Glutamatergic neuron (in vitro differentiated cells): ENCODE measurements at places on chromosomes 16 and 17. TPM values are rescaled to one million over a fixed set of nuclear protein-coding genes. Genes with fewer than 3 reads are reported as not detected.

The HBQ1 gene
- 1.5 TPM for total RNA-seq

The RAB40C gene
- 48.3 TPM for total RNA-seq

DNA sequence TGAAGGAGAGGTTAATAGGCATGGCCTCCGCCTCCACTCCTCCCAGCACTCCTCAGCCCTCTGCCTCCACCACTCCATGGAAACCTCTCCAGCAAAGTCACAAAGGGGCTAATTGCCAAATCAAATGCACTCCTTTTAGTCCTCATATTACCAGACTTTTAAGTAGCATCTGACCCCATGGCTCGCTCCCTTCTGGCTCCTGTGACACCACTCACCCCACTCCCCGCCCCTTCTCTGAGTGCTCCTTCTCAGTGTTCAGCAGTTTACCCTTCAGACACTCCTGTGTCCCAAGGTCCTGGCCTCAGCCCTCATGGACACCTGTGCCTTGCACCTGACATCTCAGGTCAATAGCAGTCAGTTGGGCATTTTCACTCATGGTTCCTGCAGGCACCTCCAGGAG is 243.5 kb upstream of the CCL2 start:
- no peak overlapping the region for H3K27ac ChIP-seq
- no peaks in the 10 kb centered on the region for H3K27me3 ChIP-seq
- peaks cover 8% of the 10 kb centered on the region for H3K4me1 ChIP-seq
- H3K36me3 ChIP-seq: no peaks in the 10 kb centered on the region
- H3K4me3 ChIP-seq: no peak overlapping the region

- H3K4me3 ChIP-seq: no peak overlapping the region
- H3K27ac ChIP-seq: no peak overlapping the region
- peaks cover 15% of the 10 kb centered on the region for H3K27me3 ChIP-seq
- DNase-seq: no peak
- H3K36me3 ChIP-seq: no peaks in the 10 kb centered on the region
- peaks cover 6% of the 10 kb centered on the region for H3K4me1 ChIP-seq
Measured at GRCh38 chr17:43371227-43371821, 27.5 kb upstream of the ARL4D start.

GRCh38 chr17:49497148-49498028 is 2.3 kb downstream of the NGFR start:
- H3K27me3 ChIP-seq: peaks cover 15% of the 10 kb centered on the region
- H3K4me1 ChIP-seq: peaks cover 30% of the 10 kb centered on the region
- no peaks in the 10 kb centered on the region for H3K36me3 ChIP-seq
- peak overlapping the region; percentile 52 for H3K27ac ChIP-seq
- peak overlapping the region; percentile 89 for H3K4me3 ChIP-seq

DNA sequence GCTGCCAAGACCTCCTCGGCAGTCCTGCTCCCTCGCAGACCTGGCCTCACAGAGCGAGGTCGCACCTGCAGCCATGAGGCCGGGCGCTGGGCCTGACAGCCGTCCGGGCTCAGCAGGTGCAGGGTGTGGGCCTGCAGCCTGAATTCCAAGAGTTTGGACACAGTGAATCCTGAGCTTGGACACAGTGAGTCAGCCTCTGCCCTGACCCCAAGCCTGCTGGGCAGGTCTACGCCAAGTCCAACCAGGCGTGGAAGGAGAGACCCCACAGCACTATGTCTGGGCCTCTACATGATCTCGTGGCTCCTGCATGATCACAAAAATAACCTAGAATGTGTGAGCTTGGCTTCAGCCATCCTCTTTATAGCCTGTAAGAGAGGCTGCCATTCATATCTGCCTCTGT is 121.0 kb downstream of the C16orf95 start:
- DNase-seq: no peak
- H3K27ac ChIP-seq: no peak overlapping the region
- peaks cover 2% of the 10 kb centered on the region for H3K27me3 ChIP-seq
- H3K36me3 ChIP-seq: peaks cover 6% of the 10 kb centered on the region
- peaks cover 2% of the 10 kb centered on the region for H3K4me1 ChIP-seq
- H3K4me3 ChIP-seq: no peak overlapping the region

GRCh38 chr16:79307214-79307613 is 293.3 kb downstream of the MAF start:
- no peak overlapping the region for H3K4me3 ChIP-seq
- no peak overlapping the region for H3K27ac ChIP-seq
- peaks cover 8% of the 10 kb centered on the region for H3K4me1 ChIP-seq
- no peaks in the 10 kb centered on the region for H3K36me3 ChIP-seq
- peaks cover 6% of the 10 kb centered on the region for H3K27me3 ChIP-seq

DNA sequence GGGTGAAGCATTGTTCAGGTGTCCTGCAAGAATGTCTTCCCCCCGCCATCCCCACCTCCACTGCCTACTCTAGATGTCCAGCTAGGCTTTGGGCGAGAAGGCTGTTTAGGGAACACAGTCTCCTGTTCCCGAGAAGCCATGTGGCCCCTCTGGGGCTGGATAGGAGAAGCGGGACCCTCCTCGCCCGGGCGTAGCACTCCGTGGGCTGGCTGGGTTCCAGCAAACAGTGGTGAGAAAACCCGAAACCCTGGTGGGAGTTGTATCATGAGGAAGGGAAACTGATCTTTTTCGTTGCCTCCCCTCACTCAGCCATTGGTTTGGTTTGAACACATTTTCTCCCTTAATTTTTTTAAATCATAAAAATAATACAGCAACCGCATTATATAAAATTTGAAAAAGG is 56.6 kb downstream of the IRF8 start:
- H3K4me1 ChIP-seq: peaks cover 4% of the 10 kb centered on the region
- H3K36me3 ChIP-seq: no peaks in the 10 kb centered on the region
- DNase-seq: no peak
- H3K27ac ChIP-seq: no peak overlapping the region
- no peak overlapping the region for H3K4me3 ChIP-seq

DNA sequence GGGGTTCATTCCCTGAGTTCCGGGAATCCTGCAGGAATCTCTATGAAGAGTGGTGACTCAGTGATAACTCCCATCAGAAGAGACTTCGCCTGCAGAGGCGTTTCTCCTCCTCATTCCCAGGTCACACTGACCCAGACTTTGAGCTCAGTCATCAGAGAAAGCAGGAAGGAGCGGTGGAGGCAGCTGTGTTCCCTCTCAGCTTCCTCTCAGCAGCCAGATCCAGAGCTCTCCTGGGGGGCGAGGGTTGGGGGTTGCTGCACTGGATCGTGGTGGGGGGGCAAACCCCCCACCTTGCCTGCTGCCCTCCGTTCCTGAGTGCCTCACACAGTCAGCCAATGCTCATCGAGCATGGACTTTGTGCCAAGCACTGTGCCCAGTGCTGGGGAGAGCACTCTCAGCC is 271.2 kb downstream of the CBLN1 start:
- peaks cover 7% of the 10 kb centered on the region for H3K4me1 ChIP-seq
- H3K4me3 ChIP-seq: no peak overlapping the region
- H3K27ac ChIP-seq: no peak overlapping the region
- no peaks in the 10 kb centered on the region for H3K36me3 ChIP-seq
- peaks cover 13% of the 10 kb centered on the region for H3K27me3 ChIP-seq

The GAST gene
- not detected for total RNA-seq

The TRIM72 gene
- 0.10 TPM for total RNA-seq

GRCh38 chr16:2826591-2827373 is 3.3 kb upstream of the ZG16B start:
- H3K4me3 ChIP-seq: no peak overlapping the region
- H3K36me3 ChIP-seq: no peaks in the 10 kb centered on the region
- H3K4me1 ChIP-seq: peaks cover 3% of the 10 kb centered on the region
- no peak for DNase-seq
- no peak overlapping the region for H3K27ac ChIP-seq

DNA sequence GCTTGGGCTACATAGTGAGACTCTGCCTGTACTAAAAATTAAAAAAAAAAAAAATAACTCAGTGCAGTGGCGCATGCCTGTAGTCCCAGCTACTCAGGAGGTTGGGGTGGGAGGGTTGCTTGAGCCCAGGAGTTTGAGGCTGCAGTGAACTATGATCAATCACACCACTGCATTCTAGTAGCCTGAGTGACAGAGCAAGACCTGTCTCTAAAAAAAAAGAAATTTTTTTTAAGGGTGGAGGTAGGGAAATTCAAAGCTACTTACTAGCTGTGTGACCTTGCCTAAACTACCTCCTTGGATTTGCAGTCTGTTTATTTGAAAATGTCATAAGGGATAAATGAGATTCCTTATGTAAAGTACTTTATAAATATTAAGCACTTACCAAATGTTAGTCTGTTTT is 3.4 kb upstream of the SMPD3 start:
- H3K27ac ChIP-seq: no peak overlapping the region
- peaks cover 6% of the 10 kb centered on the region for H3K27me3 ChIP-seq
- H3K36me3 ChIP-seq: no peaks in the 10 kb centered on the region

The CHST4 gene
- total RNA-seq: not detected

- no peak overlapping the region for H3K27ac ChIP-seq
- DNase-seq: no peak
- H3K27me3 ChIP-seq: peaks cover 6% of the 10 kb centered on the region
- H3K36me3 ChIP-seq: peaks cover 17% of the 10 kb centered on the region
Measured at GRCh38 chr17:3974138-3974687, 10.0 kb upstream of the ATP2A3 start.

DNA sequence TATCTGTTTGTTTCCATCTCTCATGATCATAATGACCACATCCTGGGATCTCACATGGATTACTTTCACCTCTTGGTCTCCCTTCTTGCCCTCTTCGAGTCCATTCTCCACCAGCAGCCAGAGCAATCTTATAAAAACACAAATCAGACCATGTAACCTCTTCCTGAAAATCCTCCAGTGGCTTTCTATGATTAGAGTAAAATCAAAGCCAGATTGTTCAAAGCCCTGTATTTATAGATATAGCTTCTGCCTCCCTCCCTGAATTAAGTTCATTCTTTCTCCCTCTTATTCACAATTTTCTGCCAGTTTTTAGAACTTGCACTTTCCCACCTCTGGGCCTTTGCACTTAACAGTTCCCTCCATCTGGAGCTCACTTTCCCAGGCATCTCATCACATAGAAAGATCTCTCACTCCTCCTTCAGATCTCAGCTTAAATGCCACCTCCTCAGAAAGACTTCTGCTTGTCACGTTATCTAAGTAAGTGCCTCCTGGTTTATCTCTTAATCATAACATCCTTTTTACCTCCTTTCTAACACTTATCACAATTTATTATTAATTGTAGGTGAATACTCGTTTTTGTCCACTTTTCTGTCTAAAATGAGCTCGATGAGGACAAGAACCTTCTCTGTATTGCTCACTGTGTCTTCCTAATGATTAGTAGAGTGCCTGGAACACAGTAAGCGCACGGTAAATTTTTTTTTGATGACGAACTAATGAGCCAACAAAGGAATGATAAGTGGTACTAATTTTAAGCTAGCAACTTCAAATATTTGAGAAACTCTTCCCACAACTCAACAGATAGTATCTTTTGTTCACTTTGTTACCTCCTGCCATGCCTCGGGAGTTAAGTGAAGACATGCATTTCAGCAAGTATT is 80.5 kb downstream of the CYB561 start:
- peaks cover 11% of the 10 kb centered on the region for H3K4me1 ChIP-seq
- H3K27ac ChIP-seq: no peak overlapping the region
- no peaks in the 10 kb centered on the region for H3K36me3 ChIP-seq
- no peak overlapping the region for H3K4me3 ChIP-seq
- DNase-seq: no peak

- no peak overlapping the region for H3K4me3 ChIP-seq
- no peak overlapping the region for H3K27ac ChIP-seq
- H3K36me3 ChIP-seq: no peaks in the 10 kb centered on the region
- H3K4me1 ChIP-seq: no peaks in the 10 kb centered on the region
- H3K27me3 ChIP-seq: no peaks in the 10 kb centered on the region
Measured at GRCh38 chr17:73404246-73404645, 92.4 kb upstream of the CDC42EP4 start.
